HS-5 (cell line): ENCODE measurements at places on chromosomes 11 and 22.

DNA sequence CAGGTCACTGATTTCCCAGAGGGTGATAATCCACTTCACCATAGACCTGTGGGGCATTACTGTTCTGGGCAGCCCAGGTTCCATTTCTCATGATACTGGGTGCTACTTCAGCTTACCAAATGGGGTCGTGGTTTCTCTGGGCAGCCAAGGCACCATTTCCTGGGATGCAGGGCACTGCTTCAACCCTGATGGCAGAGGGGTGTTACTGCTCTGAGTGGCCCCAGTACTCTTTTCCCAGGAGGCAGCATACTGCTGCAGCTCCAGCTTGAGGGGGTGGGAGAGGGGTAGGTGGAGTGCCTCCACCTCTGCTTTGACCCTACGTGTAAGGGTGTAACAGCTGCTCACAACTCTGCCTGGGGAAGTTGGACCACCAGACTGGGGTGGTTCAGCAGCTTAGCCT, 51.1 kb downstream of the PRMT3 start:
- no peak for DNase-seq

GRCh38 chr11:71304491-71304890, 52.1 kb upstream of the SHANK2 start:
- DNase-seq = no peak

- no peak for DNase-seq
Measured at GRCh38 chr11:10925149-10925926, 67.5 kb upstream of the ZBED5 start.

DNA sequence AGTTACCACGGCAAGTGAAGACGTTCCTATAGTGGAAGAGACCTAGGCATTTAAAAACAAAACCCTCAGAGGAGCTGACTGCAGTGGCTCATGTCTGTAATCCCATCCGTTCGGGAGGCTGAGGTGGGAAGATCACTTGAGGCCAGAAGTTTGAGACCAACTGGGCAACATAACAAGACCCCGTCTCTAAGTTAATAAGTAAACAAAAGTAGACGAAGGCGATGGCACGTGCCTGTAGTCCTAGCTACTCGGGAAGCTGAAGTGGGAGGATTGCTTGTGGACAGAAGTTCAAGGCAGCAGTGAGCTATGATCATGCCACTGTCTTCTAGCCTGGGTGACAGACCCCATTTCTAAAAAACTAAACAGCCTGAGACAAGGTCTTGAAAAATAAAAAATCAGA, 3.8 kb upstream of the ADSL start:
- DNase-seq = no peak

DNA sequence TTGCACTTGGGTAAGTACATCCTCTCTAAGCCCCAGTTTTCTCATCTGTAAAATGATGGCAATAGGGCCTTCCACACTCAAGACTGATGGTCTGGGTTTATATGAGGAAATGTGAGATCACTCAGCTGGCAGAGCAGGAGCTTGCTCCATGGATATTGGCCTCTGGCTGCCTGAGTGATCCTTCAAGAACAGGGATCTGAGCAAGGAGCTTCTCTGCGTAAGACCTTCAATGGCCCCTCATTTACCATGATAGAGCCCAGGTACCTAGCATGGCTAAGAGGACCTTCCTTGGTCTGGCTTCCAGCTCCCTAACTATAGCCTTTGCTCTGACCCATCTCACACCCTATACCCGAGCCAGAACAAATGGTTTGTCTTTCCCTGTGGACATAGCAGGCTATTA, 5.5 kb downstream of the ROBO4 start:
- DNase-seq = no peak

DNA sequence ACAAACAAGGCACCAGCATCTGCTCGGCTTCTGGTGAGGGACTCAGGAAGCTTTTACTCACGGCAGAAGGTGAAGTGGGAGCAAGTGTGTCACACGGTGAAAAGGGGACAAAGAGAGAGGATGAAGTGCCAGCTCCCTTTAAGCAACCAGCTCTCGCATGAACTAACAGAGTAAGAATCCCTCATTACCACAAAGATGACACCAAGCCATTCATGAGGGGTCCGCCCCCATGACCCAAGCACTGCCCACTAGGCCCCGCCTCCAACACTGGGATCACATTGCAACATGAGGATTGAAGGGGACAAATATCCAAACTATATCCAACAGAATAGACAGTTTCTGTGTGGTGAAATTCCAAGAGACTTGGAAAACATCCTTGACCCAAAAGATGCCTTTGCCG, 198.2 kb upstream of the POU2AF2 start:
- DNase-seq = no peak

DNA sequence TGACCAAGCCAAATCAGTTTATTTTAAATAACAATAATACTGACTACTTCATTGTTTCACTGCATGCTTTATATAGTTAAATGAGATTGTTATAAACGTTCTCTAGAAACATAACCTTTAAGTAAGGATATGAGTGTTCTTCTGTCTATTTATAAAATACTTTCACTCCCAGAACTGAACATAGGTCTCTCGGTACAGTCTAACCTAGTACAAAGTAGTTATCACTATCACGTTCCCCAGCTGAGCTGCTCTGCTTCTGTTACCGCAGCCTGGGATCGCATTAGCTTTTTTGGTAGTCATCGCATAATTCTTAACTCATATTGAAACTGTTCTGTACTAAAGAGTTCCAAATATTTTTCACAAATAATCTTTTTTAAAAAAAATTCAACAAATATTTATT, 143.6 kb downstream of the WNT11 start:
- no peak for DNase-seq

- DNase-seq = no peak
Measured at GRCh38 chr11:71435278-71435951, 12.8 kb downstream of the DHCR7 start.

DNA sequence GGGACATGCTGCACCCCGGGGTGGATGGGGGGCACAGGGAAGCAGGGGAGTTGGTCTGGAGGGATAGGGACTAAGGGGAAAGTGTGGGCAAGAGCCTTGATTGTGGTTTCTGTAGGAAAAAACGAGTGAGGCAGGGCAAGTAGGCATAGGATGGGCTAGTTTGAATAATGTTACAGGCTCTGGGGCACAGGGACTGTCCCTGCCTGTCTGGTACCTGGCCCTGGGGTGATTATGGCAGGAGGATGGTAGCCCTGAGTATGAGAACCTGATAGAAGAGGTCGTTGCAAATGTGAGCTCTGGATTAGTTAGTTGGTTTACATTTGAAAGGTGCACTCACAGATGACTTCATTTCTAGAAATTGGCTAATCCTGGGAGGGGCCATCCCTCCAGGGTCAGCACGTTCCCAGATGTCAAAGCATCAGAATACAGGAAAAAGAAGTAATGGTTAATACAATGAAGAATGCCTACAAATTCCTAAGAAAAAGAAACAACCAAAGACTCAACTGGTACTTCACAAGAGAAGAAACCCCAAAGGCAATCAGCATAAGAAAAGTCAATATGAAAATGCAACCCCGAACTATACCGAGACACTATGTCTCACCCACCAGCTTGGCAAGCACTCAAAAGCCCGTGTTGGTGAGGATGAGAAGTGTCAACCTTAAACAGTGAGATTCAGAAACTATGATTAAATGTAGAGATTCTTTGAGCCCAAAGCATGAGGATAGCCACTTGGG, 11.3 kb upstream of the SMIM38 start:
- DNase-seq = no peak

- no peak for DNase-seq
Measured at GRCh38 chr11:12319461-12319951, 57.9 kb upstream of the PARVA start.

- no peak for DNase-seq
Measured at GRCh38 chr11:121367001-121367843, 74.7 kb downstream of the SC5D start.

- no peak for DNase-seq
Measured at GRCh38 chr11:8081591-8082250, 710 bp downstream of the TUB start.
